Smooth muscle cell of the pulmonary artery (primary cell): ENCODE measurements at places on chromosomes 3 and 15. TPM values are rescaled to one million over a fixed set of nuclear protein-coding genes. Genes with fewer than 3 reads are reported as not detected.

SLC51B gene
- not detected in 2 replicates for total RNA-seq

MYO5A gene
- total RNA-seq, result 53.4 and 81.6 TPM in 2 replicates

CELF6 gene
- total RNA-seq, result 0.07 and 0.23 TPM in 2 replicates

OR4M2 gene
- not detected in 2 replicates for total RNA-seq

TTC14 gene
- total RNA-seq, result 33.8 and 38.9 TPM in 2 replicates

THBS1 gene
- total RNA-seq, result 1,327 and 2,745 TPM in 2 replicates

GUCA1C gene
- not detected in 2 replicates for total RNA-seq

PSTPIP1 gene
- 0.98 and 4.4 TPM in 2 replicates for total RNA-seq

PP2D1 gene
- not detected in 2 replicates for total RNA-seq

TP63 gene
- 0.20 and 0.85 TPM in 2 replicates for total RNA-seq

ROPN1 gene
- total RNA-seq, result not detected in 2 replicates

TGM5 gene
- 0.26 TPM in 1 of 2 replicates, not detected in the other for total RNA-seq

MANF gene
- total RNA-seq, result 69.6 and 86.7 TPM in 2 replicates

GOLGA6B gene
- not detected in 2 replicates for total RNA-seq

ZNF662 gene
- 0.59 and 2.3 TPM in 2 replicates for total RNA-seq
